ENCODE measurements at places on chromosomes 3 and 15. TPM values are rescaled to one million over a fixed set of nuclear protein-coding genes. Genes with fewer than 3 reads are reported as not detected.
A peak's percentile ranks its signal among the peaks of the same experiment; 100 is the strongest.

- DNase-seq = no peak
These were observed 293.4 kb upstream of the MME start for GRCh38 chr3:154786724-154787123.

MUC20 gene
- 0.73 TPM for total RNA-seq

- DNase-seq = no peak
These were observed 11.5 kb upstream of the TRPM7 start for GRCh38 chr15:50698101-50698500.

DNA sequence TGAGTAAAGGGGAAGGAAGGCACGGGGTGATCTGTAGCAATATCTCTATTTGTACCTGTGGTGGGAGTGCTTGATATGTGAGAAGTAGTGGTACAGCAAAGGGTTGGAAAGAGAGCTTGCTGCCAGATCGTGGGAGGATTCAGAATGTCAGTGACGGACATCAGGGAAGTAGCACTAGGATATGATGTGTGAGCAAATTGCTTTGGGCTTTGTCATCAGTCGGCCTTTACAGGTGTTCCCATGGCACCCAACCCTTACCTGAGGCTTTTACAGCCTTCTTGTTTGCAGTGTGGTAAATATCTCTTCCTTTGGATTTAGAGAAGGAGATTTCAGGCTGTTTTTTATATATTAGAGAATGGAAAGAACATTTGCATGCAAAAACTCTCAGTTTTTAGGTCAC, 29.8 kb downstream of the IL1RAP start:
- DNase-seq = no peak

DNA sequence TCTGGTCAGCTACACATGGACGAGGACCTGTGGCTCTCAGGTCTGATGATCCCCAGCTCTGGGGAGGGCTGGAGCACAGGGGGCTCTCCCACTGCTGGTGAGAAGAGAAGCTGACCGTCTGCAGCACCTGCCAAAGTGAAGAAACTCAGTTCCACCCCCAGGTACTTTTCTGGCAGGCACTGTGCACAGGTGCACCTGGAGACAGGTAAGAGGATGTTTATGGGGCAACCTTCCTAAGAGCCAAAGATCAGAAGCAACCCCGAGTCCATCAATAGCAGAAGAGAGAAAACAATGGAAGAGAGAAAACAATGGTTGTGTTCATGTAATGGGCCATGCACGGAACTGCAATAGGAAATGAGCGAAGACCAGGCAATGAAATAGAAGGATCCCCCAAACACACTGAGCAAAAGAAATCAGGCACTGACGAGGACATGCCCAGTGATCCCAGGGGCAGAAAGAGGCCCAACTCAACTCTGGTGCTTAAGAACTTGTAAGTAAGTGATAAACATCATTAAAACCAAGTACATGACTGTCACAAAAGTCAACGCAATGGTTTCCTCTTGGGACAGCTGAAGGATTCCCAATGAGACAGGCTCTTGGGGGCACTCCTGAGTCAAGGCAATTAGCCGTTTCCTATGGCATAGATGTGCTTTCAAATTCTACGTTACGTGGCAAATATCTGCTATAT, 95.0 kb upstream of the ALDH1A3 start:
- no peak for DNase-seq

SYNM gene
- total RNA-seq = 2.6 TPM

LNP1 gene
- total RNA-seq = 2.3 TPM

DNA sequence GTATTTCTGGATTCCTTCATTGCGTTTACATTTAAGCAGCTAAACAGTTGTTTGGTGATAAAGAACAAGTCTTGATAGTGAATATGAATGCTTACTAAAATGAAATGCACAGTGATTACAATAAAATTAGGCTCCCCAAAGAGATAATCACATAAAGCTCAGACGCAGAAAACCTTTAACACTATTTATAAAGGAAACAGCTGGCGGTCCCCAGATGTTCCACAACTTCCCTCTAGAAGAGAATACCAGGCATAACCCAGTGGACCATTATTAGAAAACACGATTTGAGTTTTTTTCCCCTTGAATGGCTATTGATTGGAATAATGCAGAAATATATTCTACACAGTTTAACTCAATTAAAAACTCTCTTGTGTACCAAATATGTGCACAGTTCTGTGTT, 573.2 kb downstream of the DIPK2A start:
- DNase-seq = no peak

- no peak for DNase-seq
These were observed 32.5 kb downstream of the PLXNA1 start for GRCh38 chr3:127015282-127016042.

DNA sequence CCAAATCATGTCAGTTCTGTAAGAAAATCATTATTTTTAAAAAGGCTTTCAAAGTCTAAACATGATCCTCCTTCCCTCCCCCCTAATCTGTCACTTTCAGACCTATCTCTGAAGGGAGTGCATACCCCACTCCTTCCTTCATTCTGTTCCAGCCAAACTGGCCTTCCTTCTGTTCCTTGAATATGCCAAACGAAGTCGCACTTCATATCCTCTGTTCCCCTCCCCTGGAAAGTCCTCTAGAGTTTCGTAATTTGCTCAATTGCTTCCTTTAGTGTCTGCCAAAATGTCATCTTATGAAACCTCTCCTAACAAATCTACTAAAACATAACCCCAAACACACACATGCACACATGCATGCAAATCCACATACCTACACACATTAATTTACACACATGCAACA, 69.5 kb upstream of the TUSC7 start:
- DNase-seq = no peak

DNA sequence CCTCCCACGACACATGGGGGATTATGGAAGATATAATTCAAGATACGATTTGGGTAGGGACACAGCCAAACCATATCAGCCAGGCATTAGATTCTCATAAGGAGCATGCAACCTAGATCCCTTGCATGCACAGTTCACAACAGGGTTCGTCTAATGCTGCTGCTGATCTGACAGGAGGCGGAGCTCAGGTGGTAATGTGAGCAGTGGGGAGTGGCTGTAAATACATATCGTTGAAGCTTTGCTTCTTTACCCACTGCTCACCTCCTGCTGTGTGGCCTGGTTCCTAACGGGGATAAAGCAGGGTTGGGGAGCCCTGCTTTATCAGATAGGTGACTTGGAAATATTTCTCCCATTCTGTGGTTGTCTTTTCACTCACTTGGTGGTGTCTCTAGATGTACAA, 14.8 kb downstream of the DOCK3 start:
- DNase-seq = no peak

GRCh38 chr15:87591042-87591441, 665.5 kb downstream of the NTRK3 start:
- DNase-seq = no peak

DNA sequence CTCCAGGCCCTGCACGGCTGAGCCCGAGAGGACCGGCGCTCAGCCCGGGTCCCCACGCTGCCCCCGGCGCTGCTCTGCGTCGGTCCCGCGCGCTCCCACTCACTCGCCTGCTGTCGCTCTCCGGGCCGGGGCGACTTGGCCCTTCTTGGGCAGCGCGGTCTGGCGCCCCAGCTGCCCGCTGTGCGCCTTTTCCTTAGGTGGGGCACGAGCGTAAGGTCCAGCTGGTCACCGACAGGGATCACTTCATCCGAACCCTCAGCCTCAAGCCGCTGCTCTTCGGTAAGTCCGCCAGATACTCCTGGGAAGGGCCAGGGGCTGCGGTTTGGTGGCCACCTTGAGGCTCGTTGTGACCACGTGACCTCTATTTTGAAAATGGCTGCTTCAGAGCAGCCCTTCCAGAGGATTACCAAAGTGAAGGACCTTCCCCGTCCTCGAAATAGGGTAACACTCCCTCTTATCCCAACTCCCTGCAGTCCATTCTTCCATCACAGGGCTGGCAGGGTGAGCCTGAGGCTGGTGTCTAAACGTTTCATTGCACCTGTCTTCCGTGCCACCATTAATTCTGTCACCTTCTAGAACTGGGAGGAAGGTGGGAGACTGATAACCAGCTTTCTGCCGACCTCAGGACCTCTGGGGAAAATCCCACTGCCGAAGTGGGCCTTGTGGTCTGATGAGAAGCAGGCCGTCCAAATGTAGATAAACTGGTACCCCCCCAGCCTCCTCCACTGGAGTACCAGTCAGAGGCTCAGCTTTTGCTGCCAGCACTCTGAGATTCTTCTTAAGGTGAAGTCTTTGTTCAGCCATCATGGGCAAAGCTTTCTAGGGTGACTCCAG, 812 bp downstream of the P4HTM start:
- DNase-seq = peak; percentile 60

FETUB gene
- not detected for total RNA-seq

DNA sequence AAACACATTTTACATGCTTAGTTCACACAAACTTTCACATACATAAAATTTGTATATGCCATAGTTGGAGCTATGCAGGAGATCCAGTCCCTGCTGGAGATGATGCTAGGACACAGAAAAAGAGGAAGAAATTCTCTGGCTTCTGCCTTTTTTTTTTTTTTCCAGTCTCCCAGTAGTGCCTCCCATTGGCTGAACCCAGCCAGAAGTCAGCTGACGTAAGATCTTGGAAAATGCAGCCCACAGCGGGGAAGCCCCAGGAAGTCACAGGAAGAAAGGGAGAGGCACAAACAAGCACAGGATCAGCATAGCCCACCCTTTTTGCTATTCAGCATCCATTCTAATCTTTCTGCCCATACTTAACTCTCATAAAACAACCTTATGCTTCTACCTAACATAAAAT, 38.5 kb downstream of the SCN11A start:
- no peak for DNase-seq

LRRIQ4 gene
- not detected for total RNA-seq

DNA sequence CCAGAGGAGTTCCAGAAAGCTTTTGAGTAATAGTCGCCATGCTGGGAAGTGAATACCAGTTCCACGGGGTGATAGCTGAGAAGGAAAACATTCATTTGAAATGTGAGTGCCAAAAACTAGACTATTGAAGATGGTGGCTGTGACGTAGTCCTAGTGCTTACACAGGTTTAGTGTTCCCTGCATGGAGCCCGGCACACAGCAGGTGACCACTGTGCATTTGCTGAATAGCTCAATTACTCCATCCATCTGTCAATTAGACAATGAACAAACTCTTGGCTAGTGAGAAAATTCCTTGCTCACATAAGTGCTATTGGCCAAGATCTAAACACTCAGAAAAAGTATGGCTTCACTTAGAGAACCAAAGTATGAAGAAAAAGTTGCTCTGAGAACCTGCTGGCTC, 448.1 kb upstream of the WNT5A start:
- no peak for DNase-seq

DNA sequence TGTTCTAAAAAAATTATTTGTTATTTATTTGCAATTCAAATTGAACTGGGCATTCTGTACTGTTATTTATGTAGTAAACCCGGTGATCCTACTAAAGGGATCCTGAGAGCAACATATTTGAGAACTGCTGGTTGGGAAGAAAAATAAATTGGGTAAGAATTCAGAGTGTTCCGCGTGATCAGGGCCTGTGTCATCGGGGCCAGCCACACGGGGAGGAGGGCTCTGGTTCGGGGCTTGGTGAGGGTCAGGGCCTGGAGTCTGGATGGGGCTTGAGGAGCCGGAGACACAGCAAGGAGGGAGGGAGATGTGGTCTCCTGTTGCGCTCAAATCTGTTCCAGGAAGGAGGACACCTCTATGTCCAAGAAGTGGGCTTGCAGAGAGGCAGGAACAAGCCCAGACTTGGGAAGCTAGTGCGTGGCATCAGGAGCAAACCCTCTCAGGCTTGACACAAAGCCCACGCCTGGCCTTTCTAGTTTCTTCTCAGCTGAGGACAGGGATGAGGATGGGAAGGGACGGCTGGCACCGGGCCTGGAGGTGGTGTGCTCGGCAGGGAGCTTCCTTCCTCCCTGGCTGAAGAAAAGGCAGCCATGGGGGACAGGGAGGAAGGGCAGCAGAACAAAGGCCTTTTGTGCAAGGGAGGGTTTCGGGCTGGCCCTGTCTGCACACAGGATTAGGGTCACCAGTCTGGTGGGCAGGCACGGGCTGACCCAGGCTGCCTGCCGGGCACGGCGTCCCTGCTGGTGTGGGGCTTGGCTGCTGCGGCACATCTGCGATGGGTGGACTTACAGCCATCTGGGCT, 22.9 kb upstream of the FBLN2 start:
- DNase-seq = no peak

DNA sequence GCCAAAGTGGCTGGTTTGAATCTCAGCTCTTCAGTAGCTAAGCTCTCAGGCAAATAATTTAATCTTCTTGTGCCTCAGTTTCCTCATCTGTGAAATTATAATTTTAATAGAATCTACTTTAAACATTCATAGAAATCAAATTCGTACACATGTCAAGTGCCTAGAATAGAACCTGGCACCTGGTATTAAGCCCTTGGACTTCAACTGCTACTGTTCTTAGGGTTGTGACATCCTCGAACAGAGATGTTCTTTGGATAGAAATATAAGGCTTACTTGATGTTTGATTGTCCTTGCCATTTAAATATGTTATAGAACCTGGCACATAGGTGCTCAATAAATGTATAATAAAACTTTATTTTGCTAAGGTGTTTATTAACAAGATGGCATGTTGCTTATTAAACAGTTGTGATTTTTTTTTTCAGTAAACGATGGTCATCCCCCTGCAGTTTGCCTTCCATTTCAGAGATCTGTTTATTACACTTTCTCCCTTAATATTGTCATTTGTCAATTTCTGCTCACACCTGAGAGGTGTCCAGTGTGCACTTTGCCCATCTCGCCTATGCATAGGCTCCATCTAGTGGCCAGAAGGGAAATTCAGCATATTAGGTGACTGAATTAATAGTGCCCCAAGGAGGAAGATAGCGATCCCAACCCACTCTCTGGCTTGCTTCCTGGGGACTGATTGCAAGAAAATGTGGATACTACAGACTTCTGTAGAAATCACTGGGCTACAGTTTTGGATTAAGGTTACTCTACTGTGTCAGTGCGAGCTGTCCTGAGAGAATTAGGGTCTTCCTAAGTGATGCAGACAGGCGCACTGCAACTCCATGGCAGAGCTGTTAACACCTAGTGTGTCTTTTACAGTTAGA, 10.7 kb downstream of the IGF1R start:
- DNase-seq = peak; percentile 27

DNA sequence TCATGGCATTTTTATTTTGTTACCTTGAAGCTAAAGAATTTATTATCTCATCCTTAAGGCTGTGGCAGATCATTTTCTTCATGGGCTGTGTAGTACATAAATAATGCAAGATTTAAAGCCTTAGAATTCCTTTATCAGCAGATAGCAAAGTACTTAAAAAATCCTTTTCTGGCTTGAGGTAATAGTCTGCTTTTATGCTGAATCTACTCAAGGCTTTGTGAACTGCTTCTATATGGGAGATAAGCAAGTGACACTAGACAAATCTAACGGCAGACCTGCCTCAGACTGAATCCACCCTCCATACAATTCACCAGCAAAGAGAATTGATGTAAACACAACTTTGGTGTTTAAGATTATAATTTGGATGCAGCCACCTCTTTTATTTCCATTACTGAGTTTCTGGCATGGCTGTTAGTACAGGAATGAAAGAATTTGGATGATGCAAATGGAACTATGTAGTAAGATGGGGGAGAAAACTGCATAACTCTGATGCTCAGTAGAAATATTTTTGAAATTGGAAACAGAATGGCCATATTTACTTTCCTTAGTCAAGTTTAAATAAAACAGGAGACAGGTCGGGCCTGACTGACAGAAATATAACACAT, 1121.5 kb downstream of the NAALADL2 start:
- DNase-seq = no peak
